NB4 (cell line): ENCODE measurements at places on chromosomes 13 and 19.

DNA sequence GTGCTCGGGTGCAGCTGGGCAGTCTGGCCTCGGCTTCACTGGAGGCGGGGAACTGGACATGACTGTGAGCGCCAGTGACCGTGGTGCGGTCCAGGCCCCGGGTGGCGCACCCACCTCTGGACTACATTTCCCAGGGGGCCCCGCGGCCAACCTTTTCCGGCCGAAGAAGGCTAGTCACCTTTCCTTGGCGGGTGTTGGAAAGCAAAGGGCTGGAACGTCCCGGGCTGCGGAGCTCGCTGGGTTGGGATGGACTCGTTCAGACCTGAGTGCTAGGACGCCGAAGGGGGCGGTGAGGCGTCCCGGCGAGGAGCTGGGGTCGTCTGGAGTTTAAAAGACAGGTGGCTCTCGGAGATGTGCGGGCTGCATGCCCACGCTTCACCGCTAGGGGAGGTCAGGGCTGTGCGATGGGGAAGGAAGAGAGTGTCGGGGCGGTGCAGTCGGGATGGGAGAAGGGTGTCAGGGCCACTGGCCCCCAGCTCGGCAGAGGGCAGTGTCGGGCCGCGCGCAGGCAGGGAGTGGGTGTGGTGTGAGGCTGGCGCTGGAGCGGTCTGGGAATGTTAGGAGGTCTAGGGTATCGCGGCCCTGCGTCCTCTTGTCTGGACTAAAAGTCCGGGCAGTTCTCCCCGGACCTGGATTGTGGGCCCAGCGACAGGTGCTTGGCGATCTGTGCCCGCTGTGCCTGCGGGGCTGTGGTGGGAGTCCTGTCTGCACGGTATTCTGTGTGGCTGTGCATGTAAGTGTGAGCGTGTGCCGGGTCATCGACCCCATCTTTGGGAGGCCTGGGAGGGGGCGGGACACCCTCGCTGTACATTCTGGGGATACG, 57.1 kb downstream of the ZNF568 start:
- DNase-seq: no peak

- no peak for DNase-seq
These were observed 236.7 kb upstream of the CSNK1A1L start for GRCh38 chr13:37342205-37342604.

GRCh38 chr19:39515551-39516191, 732 bp downstream of the SELENOV start:
- DNase-seq: no peak

DNA sequence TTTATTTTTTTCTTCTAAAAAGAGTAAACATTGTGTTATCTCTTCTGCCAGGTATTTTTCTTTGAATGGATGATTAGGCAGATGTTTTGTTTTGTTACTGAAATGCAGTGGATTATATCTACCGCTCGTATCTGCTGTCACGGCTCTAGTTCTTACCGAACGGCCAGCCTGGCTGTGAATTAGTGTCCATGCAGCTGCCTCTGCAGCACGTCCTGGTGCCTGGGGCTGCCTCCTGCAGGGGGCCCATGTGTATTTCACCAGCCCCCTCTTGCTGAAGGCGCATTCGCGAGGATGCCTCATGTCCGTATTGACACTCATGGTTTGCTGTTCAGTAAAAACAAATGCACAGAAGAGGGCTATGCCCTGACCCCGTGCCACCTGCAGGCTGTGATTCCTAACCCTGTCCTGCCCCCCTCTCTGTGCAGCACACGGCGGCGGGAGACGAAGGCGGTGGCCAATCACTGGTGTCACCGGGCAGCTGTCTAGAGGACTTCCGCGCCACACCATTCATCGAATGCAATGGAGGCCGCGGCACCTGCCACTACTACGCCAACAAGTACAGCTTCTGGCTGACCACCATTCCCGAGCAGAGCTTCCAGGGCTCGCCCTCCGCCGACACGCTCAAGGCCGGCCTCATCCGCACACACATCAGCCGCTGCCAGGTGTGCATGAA, 49.9 kb downstream of the RAB20 start:
- DNase-seq: no peak

DNA sequence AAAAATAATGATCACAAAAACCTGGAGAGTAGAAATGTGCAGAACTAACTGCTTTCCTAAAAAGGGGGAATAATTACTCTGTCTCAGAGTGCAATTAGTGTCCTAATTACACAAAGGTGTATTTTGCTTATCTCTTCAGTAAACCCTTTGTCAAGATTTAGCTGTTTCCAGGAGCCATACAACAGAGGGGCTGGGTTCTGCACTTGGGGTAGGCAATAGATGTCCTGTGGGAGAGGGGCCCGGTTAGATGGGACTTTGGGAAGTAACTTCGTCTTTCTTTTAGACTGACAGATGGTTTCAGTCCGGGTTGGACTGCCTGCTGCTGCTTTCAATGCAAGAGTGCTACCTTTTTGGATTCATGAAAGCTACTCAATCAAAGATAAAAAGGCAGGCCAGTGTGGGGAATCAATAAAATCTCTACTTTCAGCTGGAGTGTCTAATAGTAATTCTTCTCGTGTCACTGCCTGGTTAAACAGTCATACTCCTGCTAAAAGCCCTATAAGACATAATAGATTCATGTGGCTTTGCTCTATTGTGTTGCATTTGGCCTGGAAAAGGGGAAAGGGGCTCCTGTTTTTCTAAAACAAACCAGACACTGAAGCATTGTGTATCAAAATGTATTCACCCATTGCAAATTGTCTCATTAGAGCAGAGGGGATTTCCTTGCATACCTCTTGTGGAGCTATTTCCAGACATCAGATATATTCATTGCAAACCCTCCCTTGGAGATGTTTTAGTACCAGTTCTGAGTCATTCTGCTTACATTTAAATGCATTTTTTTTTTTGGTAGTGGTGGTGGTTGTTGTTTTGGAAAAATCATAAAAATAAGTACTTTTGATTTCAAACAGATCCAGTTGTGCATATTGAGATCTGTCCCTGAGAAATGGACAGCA, 83.3 kb upstream of the PCDH8 start:
- DNase-seq: no peak

DNA sequence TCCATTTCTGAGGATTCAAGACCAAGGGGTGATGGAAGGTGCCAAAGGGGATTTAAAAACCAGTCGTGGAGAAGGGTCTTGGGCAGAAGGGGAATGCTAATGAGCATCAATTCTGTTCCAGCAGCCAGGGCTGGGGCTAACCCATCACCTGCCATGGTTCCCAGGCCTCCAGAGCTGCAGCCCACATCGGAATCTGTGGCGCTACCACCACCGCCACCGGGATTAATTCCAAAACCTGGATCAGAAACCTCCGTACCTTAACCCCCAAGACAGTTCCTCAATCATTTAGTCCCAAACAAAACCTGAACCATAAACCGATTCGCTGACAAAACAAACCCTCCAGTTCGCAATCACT, 583 bp downstream of the ZNF615 start:
- no peak for DNase-seq

DNA sequence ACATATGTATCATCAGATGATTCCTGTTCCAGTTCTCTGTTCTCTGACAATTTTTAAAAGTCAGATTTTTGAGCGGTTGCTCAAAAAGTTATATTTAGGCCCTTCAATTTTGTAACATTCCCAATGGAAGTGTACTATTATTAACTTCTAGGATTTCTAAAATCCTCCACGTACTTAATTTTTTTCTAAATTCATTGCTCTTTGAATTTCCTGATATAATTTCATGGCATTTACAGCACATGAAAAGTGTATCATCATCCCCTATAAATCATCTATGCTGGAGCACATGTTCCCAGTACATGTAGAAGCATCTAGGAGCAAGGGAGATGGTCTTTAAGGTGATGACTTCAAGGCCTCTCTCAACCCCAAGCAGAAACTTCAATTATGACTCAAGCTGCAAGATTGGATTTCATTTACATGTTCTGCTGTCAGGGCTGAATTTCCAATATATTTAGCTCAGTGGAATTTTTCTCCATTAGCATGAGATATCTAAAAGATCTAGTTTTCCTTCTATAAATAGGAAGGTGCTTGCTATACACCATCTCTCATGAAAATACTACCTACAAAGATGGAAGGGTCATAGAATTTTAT, 392.8 kb upstream of the MIR17HG start:
- DNase-seq: no peak

DNA sequence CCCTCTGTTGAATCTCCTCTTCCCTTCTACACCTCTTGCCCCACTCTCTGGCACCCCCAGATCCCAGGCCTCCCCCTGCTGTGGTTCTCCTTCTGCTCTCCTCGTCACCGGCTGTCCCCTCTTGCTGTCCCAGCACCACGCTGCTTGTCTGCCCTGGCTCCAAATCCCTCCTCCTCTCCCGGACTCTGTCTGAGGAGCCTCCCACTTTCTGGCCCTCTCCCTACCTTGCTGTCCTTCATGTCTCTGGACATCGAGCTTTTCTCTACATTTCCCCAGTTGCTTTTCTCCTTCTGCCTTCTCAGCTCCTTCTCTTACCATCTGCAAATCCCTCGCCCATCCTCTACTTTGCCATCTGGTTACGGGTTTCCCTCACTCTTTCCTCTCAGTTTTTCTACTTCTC, 1.2 kb downstream of the ZNF347 start:
- no peak for DNase-seq

DNA sequence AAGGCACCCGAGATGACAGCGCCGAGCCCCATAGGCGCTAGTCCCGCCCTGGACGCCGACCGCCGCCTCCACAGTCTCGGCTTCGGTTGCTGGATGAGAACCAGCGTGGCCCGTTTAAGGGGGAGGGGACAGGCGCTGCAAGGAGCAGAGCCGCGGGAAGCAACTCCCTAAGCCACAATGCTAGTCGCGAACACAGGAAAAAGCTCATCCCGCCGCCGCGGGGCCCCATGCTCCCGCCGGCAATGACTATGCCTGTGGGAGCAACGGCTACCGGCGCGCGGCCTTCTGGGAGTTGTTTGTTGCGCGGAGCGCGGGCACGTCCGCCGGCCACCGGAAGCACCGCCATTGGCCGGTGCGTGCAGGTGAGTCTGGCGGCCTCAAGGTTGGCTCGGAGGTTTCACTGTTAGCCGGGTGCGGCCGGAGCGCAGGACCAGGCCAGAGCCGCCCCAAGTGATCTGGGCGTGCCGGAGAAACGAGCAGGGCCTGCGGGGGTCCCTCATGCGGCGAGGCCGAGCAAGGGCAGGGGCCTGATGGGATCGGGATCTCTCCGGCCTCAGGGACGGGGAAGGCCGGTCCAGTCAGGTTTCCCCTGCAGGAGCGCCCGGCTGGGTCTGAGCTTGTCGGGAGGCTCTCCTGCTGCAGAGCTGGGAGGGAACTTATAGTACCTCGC, at the start of gene ZNF544:
Gene ZNF544, plus strand, starts transcription at position 330 of the 670 bp plus-strand sequence. CDS start 15,110 bp downstream, outside the sequence.
- DNase-seq: peak; percentile 81
